ENCODE measurements at places on chromosomes 2 and 18.

DNA sequence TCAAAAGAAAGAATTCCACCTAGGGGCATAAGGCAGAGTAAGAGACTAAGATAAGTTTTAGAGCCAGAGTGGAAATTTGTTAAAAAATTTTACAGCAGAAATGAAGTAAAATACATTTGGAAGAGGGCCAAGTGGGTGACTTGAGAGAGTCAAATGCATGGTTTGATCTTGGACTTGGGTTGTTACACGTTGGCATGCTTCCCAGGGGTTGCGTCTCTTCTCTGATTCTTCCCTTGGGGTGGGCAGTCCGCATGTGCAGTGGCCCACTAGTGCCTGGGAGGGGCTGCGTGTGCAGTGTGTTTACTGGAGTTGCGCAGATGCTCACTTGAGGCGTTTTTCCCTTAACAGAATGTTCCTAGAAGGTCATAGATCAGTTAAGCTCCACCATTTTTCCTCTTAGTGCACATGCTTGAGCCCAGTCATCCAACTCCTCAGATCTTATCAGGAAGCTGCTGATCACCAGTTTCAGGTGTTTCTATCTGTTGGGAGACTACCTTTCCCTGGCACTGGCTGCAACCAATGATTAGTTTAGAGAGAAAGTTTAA is 13.1 kb downstream of the SEH1L start:
- no peak for DNase-seq

- no peak for DNase-seq
These were observed 41.1 kb downstream of the LCLAT1 start for GRCh38 chr2:30488012-30488659.

- no peak for DNase-seq
These were observed 150.3 kb upstream of the RASGRP3 start for GRCh38 chr2:33326100-33326499.

- no peak for DNase-seq
These were observed 105.8 kb upstream of the TTN start for GRCh38 chr2:178913049-178913441.

DNA sequence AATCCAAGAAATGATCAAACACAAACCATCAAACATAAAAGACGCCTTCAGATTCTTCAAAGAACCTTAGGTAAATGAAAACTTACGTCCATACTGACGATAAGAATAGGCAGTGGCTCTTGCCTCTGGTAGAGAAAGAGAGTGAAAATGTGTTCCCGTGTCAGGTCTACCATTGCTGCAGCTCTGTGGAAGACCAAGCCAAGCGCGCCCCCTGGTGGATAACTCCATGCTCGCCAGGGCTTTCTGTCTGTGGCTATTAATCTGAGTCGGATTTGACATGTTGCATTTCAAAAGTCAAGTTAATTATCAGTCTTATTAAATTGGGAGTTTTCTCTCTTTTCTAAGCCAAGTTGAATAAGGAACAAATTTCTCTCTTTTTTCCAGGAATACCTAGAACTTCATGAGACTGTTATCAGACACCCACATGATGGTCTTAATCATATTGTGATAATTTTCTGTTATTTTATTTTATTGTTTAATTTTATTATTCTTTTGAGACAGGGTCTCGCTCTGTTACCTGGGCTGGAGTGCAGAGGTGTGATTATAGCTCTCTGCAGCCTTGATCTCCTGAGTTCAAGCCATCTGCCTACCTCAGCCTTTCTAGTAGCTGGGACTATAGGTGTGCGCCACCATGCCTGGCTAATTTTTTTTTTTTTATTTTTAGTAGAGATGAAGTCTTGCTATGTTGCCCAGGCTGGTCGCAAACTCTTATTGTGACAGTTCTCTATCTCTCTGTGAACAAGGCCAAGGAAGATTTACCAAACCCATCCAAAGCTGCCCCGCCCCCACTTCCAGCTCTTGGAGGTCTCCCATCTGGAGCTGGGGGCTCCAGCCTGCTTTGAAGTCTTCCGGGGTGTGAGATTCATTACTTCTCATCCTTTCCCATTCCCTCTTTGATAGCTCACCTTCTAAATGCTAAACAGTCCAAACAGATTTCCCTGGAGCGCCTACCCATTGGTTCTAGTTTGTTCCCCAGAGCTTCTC is 15.8 kb upstream of the ZAP70 start:
- peak; percentile 89 for DNase-seq

- DNase-seq = no peak
These were observed 58.0 kb upstream of the TMEM247 start for GRCh38 chr2:46421361-46421760.

DNA sequence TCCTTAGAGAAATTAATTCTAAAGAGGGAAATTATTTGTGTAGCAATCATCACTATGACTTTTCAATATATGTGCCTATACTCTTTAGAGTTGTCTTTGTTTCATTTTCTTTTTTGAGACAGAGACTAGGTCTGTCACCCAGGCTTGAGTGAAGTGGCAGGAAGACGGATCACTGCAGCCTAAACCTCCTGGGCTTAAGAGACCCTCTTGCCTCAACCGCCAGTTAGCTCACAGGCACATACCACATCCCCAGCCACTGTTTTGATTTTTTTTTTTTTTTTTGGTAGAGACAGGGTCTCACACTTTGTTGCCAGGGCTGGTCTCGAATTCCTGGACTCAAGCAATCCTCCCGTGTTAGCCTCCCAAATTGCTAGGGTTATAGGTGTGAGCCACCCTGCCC is 12.4 kb downstream of the YWHAQ start:
- DNase-seq = no peak

GRCh38 chr2:20115902-20116301 is 64.5 kb upstream of the LAPTM4A start:
- DNase-seq = no peak

DNA sequence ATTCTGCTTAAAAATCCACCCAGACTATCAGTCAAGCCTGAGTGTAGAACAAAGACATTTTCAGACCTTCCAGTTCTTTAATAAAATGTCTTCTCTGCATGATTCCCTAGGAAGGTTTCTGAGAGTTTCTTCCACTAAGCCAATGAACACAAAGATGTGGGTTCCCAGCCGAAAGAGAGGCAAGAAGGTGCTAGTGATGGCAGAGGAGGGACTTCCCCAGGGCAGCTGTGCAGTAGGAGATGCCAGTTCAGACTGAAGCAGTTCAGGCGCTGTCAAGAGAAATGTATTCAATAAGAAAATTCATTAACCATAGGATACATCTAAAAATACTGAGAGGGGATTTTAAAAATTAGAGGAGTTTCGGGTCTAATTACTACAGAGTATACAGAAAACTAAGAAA is 83.3 kb downstream of the RND3 start:
- no peak for DNase-seq

All from activated naive CD8-positive, alpha-beta T cell treated with anti-CD3 and anti-CD28 coated beads, Interleukin-2, amount 50 U/mL, for 16 hours (primary cell).